Activated T-cell treated with anti-CD3 and anti-CD28 coated beads, Interleukin-2, amount 50 U/mL, for 1 hour (primary cell): ENCODE measurements at places on chromosomes 3 and 15.
A peak's percentile ranks its signal among the peaks of the same experiment; 100 is the strongest.

- DNase-seq: no peak
Measured at GRCh38 chr3:111763001-111763471, 96.0 kb upstream of the PHLDB2 start.

DNA sequence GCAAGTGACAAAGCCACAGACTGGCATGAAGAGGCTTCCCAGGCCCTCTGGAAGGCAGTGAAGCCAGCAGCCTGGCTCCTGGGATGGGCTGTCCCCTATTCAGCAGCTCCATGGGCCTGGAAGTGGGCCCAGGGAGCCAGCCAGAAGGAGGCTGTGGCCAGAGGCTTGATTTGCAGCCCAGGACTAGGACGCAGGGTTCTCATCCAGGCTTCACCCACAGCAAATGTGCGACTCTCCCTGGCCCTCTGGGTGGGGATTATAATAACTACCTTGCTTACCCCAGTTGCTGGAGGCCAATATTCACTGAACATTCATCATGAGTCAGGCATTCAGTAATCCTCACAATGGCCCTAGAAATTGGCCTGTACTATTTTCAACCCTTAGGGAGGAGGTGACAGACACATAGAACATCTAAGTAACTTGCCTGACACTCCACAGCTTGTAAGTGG lies 24.6 kb upstream of the SRP14 start:
- no peak for DNase-seq

DNA sequence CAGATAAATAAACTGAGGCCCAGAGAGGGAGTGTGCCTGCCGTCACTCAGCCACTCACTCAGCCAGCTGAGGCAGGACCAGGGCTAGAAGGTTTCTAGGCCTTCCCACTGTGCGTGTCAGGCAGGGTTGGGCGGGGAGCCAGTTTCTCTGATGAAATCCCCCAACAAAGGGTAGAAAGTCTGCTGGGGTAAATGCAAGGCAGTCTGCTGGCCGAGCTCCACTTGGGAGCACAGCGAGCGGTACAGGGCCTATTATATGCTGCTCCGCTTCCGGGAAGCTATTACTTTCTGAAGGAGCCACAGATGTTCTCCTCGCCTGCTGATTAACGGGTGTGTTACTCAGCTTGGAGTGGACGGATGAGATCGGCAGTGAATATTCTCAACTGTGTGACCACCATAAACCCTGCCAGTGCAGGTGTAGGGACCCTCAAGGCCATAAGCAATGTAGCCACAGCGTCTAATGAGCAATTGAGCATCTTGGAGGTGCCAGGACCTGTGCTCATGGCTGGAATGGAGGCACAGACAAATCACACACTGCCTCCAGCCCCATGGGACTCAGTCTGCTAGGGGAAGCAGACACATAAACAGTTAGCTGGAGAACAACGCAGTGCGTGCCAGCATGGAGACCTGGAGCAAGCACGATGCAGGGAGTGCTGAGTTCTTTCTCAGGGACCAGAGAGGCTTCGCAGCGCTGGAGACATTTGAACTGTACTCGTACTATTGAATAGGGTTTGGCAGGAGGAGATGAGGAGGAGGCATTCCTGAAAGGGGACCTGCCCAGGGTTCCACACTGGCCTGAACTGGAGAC lies 42.1 kb downstream of the CORO2B start:
- DNase-seq: no peak

- no peak for DNase-seq
Measured at GRCh38 chr15:71669688-71670087, 140.7 kb upstream of the NR2E3 start.

- DNase-seq: no peak
Measured at GRCh38 chr15:40157778-40158447, 3.0 kb upstream of the BUB1B start.

DNA sequence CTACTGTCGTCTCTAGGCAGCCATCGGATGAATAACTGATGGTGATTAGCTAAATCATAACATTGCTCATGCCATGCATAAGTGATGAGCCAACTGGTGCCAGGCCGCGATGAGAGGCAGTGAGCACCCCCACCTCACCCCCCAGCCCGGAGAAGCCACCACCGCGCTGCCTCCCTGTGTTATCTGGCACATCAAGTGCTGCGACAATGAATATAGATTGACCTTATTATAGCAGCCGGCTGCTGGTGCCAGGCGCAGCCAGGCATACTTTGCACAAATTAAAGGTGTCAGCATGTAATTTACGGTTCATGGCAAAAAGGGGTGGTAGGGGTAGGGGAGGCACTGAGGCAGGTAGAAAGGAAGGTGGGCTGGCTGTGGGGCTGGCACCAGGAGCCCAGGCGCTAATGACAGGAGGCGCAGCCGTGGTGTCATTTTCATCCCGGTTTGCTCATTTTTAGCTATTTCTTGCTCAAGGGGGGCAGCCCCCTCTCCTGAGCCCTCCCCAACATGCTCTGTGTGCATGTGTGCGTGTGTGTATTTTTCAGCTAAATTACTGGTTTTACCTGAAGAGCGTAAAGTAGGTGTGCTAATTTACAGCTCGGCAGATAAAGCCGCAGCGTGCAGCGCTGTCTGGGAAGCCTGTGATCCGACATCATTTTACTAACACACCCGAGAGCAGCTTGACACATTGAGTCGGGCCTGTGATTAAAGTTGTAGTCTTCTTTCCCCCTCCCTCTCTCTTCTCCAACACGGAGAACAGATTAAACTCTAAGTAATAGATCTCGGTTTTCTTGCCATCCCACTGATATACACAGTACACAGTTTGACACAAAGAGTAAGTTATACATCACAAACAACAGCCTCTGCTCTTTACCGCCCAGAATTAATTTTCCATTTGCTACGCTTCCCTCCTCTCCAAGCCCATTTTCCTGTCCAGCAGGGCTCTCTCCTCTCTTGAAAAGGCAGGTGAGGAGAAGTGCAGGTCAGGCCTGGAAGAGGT lies 212.3 kb downstream of the RPLP1 start:
- no peak for DNase-seq

- no peak for DNase-seq
Measured at GRCh38 chr3:144524531-144524930, 552.9 kb downstream of the DIPK2A start.

DNA sequence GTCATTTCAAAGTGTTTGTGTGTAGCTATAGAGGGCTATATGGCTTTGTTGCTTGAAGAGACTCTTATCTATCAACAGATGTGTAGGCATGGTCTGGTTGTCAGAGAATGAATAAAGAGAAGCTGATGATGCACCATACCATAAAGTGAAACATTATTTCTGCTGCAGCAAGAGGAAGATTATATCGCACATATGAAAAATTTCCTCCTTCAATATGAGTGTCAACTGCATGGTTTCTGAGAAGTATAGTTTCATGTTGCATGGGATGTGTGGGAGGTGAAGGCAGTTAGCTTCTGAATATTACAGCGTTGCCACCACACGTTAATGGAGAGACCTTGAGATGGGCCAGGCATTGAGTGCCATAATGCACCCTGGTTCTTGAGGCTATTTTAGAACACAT lies 217.9 kb downstream of the SATB1 start:
- DNase-seq: no peak

DNA sequence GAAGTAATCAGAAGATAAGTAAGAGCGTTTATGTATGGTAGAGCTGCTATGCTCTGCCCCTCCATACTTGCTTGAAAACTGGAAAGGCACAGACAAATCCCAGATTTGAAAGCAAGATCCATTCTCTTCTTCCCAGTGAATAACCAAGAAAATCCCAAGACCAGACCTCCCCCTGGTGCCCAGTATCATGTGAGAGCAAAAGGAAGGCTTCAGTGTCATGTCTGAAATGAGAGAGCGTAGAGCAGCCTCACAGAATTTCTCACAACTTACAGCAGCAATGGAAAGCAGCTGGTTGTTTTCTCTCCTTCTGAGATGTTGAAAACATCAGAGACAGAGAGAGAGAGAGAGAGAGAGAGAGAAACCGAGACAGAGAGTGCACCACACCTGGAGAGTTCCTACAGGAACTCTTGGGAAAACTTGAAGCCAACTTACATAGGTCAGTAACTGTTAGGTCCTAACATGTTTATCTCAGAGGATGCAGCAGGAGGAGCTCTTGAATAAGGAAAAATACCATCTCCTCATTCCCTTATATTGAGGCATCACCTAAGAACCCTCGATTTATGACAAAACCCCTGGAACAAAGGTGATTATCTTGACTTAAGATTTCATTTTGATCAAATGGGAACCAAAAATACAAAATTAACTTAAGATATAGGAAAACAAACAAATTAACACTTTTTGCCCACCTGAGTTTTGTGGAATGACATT lies 273.3 kb downstream of the NSUN3 start:
- no peak for DNase-seq

GRCh38 chr15:100241572-100242482 lies 99.9 kb downstream of the ADAMTS17 start:
- DNase-seq: no peak

GRCh38 chr3:9787714-9788113 lies 4.6 kb downstream of the TADA3 start:
- DNase-seq: no peak

DNA sequence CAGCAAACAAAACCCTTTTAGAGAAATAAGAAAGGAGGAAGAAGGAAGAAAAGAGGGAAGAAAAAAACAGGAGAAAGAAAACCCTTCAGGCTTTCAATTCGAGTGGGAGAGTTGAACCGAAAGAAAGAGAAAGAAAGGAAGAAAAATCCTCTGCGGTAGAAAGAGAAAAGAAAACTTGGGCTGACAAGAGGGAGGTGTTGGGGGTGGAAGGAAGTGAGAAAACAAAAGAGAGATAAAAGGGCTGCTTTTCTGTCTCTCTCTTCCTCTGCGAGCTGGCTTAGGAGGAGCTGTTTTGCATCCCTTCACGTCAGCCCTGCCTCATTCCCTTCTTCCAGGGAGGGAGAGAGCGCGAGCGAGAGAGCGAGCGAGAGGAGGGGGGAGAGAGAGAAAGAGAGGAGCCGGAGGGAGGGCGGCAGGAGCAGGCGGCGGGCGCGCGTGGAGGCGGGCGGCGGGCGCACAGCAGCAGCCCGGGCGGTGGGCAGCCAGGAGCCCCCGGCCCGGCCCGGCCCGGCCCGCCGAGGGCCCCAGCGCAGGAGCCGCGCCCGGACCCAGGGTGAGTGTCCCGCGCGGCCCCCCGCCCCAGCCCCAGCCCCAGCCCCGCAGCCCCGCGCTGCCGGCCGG lies at the start of gene ZNF710:
Gene ZNF710 (plus strand): TSS at position 263 of the 621 bp plus-strand sequence. CDS start 65,814 bp downstream, outside the sequence.
- DNase-seq: peak; percentile 48

DNA sequence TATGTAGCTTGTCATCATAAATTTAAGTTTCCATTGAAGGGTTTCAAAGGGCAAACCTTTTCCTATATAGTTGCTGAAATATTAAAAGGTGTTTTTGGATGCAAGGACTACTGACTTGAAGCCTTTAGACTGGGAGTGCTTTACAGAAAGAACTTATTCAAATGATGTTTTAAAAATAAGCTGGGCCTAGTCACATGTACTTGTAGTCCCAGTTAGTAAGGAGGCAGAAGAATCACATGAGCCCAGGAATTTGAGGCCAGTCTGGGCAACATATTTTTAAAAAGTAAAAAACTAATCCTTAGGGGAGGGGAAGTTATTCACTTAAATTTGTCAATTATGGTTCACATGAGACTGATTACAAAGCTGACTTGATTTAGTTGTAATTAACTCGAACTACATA lies 65.0 kb downstream of the SMARCC1 start:
- no peak for DNase-seq

DNA sequence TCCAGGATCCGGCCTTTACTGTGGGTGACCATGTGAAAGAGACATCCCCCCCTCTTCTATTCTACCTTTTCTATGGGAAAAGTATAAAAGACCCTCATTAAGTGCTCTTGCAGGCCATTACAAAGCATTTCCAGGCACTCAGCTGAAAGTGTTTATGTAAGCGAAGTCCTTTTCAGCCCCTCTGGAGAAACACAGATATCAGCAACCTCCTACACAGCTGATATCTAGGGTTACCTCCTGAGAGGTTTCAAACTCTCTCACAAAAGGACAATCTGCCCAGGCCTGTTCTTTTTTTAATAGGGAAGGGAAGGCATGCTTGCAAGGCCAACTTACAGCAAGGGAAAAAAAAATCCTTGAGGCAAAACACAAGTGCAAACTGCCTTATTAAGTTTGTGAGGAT lies 12.6 kb downstream of the ETV5 start:
- no peak for DNase-seq

DNA sequence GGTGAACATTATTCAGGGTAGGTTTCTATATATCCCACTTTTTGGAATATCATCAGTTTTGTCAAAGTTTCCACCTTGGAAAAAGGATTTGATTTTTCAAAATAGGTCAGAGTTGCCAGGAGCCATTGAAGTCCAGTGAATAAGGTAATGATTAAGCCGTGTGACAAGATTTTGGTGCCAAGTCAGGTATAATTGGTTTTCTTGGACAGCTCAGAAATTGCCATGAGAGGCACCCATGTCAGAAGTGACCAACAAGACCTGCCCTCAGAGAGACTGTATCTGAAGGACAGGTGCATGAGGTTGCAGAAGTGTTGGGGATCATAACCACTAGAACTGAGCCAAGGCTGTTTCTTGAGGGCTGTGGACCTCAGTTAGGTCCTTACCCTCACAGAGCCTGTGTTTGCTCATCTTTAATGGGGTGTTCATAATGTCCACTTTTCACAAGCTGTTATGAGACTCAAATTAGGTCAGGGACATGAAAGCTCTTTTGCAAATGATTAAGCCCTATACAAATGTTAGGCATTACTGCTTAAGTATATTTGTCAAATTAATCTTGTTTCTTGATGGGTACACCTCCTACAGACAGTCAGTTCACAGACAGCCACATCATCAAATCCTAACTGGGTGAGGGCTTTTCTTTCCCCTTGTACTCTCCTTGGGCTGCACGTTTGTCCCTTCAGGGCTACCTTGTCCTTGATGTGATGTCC lies 32.3 kb downstream of the CASR start:
- DNase-seq: no peak

- no peak for DNase-seq
Measured at GRCh38 chr3:105759442-105760078, 109.3 kb downstream of the CBLB start.

- no peak for DNase-seq
Measured at GRCh38 chr3:184345317-184346144, 8.1 kb downstream of the FAM131A start.

DNA sequence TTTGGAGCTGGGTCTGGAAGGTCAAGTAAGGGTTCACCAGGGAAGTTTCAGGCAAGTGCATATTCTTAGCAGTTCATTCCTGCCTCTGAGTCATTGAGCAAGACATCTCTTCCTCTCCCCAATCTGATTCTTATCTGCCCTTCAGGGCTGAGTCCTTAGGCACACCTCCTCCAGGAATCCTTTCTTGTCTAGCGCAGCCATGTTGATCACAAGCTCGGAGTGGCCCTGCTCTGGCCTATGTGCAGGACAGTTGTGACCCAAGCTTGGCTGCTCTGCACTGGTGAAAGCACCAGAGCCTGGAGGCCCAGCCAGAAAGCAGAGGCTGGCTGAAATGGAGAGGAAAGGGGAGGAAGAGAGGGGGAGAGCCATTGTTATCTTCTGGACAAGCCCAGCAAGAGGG lies 30.9 kb upstream of the MRPS22 start:
- DNase-seq: no peak
